ENCODE measurements at places on chromosomes 7 and 10. TPM values are rescaled to one million over a fixed set of nuclear protein-coding genes. Genes with fewer than 3 reads are reported as not detected.

GRCh38 chr7:95910341-95910740 is 138.0 kb downstream of the DYNC1I1 start:
- DNase-seq: no peak

The COL26A1 gene
- total RNA-seq: under 0.01 TPM

The MMP21 gene
- total RNA-seq: not detected

GRCh38 chr7:131524115-131524514 is 32.3 kb downstream of the PODXL start:
- DNase-seq: no peak

GRCh38 chr10:132592790-132593383 is 55.3 kb downstream of the INPP5A start:
- no peak for DNase-seq

GRCh38 chr7:50369143-50370026 is 64.9 kb downstream of the IKZF1 start:
- DNase-seq: peak; percentile 90

The ANKRD7 gene
- 0.27 TPM for total RNA-seq

GRCh38 chr10:124280916-124281315 is 137.8 kb downstream of the OAT start:
- DNase-seq: no peak

The GBX1 gene
- total RNA-seq: not detected

GRCh38 chr7:111126987-111127386 is 36.1 kb downstream of the LRRN3 start:
- DNase-seq: no peak

DNA sequence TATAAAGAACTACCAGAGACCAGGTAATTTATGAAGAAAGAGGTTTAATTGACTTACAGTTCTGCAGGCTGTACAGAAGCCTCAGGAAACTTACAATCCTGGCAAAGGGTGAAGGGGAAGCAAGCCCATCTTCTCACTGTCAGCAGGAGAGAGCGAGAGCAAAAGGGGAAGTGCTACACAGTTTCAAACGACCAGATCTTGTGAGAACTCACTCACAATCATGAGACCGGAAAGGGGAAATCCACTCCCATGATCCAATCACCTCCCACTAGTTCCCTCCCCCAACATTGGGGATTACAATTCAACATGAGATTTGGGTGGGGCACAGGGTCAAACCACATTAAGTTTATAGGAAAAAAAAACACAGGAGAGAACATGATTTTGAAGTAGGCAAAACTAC is 222.1 kb upstream of the SHH start:
- DNase-seq: no peak

DNA sequence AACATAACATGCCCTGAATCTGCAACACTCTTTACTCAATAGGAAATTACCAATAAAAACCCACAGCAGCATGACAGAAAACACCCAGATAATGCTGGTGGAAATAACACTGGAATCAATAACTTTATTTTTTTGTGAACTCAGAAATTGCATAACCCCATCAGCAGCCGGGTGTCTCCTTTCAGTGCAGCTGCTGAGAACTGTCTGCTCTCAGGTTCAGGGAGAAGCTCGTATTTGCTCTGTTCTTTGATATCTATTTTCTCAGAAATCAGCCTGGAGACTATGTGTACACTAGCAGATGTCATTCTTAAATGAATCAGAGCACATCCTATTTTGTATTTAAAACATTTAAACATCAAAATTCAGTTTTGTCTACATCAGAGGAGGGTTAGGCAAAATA is 506.0 kb downstream of the POM121L12 start:
- DNase-seq: no peak

GRCh38 chr7:604884-605531 is 85.4 kb upstream of the PDGFA start:
- DNase-seq: no peak

- DNase-seq: no peak
Observed at GRCh38 chr7:2540133-2540532, 15.2 kb downstream of the BRAT1 start.

The SLC26A5 gene
- not detected for total RNA-seq

The SDK1 gene
- 0.81 TPM for total RNA-seq

- DNase-seq: no peak
Observed at GRCh38 chr10:104122225-104123107, 495 bp downstream of the SFR1 start.

The AVL9 gene
- total RNA-seq: 21.5 TPM

The CNNM1 gene
- 1.9 TPM for total RNA-seq

- no peak for DNase-seq
Observed at GRCh38 chr7:100342765-100343164, 15.2 kb upstream of the PILRB start.

The CTNNA3 gene
- under 0.01 TPM for total RNA-seq

DNA sequence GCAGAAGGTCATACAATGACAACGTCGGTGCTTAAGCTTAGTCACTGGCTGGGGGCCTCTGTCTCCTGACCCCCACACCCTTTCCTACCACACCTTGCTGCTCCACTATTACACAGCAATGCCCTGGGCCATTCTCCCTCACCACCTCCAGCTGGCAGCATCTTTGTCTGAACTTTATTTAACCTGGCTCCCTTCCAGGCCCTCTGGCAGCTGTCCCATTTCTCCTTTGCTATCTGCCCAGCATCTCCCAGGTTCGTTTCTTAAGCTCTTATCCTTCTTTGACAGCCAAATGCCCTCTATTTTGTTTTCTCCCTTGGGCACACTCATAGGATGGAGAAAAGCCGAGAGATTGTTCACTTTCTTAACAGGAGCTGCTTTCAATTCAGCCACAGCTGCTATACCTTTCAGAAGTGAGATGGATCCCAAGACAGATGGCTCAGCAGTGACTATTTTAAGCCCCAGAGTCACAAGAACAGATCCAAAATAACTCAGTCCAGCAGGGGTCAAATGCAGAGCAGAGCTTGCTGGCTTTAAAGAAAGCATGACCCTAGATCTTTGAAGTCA is 1277.1 kb upstream of the AUTS2 start:
- DNase-seq: no peak

DNA sequence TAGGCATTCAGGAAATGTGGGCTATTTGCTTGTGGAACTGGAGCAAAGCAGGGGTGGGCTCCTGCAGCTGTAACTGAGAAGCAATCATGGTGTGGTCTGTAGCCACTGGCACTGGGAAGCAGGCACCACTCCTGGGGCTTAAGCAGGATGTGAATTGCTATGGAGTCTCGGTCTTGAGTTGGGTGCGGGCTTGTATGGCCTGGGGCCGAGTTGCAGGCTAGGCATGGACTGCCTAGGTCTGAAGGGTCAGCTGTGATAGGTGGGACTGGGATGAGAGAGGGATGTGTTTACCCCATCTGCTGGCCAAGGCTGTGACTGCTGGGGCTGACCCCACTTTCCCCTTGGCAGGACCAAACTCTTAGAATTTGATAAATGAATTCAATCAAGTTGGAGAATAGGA is 43.0 kb downstream of the ADCY1 start:
- DNase-seq: no peak

- DNase-seq: no peak
Observed at GRCh38 chr7:37359662-37360444, 88.8 kb downstream of the ELMO1 start.

- DNase-seq: no peak
Observed at GRCh38 chr10:72242675-72243074, 26.6 kb upstream of the ASCC1 start.

- no peak for DNase-seq
Observed at GRCh38 chr10:84258034-84258695, 13.3 kb downstream of the RGR start.

The GPR26 gene
- total RNA-seq: under 0.01 TPM

DNA sequence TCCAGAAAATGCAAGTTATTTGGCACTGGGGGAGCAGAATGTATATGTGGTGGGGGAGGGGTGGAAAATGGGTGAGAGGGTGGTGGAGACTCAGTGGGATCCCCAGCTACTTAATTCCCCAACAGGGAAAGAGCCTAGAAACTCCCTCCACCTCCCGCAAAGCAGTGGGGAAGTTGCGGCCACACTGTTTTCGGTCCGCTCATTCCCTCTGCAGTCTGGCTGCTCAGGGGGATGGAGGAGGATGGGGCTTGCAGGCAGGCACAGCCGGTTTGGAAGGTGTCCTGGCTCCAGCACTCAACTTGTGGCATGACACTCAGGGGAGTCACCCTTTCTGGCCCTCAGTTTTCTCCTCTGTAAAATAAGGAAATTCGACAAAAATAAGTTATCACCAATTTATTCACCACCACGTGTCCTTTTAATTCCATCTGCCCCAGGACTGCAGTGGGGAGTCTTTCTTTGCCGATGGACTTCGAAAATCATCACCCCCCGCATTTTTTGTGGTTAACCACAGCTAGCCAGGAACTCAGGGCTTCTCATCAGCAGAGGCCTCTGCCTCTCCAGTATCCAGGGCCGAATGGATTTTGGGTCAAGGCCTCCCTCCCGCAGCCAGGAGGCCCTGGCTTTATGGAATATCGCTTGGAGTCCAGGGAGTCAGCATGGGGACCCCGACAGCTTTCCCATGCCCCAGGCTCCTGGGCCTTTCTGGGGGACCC is 1.6 kb upstream of the HTRA1 start:
- no peak for DNase-seq

GRCh38 chr10:77801474-77802161 is 124.9 kb downstream of the DLG5 start:
- no peak for DNase-seq

The EGR2 gene
- total RNA-seq: 1.1 TPM

DNA sequence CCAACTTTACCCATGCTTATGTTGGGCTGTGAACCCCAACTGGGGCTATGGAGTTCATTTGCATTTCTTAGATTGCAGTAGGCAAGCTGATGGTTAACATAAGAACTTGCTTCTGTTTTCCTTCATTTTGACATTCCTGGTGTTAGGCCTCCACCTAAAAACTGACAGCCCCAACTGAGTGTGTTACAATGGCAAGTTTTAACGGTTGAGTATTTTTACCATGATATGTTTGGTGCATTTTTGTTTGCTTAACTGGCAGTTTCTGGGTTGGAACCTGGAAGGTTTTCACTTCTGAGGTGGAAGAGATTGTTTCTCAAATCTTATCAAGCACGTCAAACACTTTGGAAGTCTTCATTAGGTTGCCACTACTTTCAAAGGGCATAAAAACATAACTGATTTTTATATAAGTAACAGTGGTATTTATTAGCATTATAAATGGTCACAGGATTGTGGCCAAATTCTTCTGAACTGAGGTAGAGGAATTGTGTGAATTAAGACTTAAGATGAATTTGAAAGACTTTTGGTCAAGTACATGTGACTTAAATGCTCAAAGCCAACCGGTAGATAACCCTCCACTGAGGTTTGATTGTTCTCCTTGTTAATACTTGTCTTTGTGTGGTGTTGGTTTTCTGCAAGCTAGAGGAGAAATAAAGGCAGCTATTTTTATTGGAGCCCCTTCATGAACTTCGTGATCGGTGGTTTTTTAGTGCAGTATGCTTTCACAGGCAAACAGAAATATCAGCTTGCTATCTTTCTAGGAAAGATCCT is 2.8 kb downstream of the BMI1 start:
- no peak for DNase-seq

DNA sequence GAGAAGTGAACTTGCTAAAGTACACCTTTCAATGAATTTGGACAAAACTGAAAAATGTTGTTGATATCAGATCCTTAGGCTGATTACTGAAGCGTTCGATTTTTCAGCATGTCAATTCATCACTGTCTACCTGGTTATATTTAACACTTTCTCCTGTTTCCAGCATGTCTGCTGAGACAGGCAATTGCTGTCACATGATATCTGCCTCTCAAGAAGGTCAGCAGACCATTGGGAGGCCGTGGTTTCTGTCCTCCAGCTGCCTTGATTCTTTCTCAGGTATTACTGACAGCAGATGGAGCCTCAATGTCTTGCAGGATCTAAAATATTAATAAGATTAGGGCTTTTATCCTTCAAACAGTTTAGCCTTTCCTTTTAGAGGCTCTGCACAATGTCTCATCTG is 127.5 kb downstream of the SNX10 start:
- no peak for DNase-seq

DNA sequence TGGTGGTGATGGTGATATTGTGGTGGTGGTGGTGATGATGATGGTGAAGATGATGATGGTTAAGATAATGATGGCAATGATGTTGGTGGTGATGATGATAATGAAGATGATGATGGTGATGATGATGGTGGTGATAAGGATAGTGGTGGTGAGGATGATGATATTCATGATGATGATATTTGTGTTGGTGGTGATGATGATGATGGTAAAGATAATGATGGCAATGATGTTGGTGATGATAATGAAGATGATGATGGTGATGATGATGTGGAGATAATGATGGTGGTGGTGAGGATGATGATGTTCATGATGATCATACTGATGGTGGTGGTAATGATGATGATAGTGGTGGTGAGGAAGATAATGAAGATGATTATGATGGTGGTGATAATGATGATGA is 30.7 kb upstream of the SDK1 start:
- DNase-seq: no peak

- DNase-seq: no peak
Observed at GRCh38 chr10:124198871-124199270, 105.5 kb upstream of the CHST15 start.

DNA sequence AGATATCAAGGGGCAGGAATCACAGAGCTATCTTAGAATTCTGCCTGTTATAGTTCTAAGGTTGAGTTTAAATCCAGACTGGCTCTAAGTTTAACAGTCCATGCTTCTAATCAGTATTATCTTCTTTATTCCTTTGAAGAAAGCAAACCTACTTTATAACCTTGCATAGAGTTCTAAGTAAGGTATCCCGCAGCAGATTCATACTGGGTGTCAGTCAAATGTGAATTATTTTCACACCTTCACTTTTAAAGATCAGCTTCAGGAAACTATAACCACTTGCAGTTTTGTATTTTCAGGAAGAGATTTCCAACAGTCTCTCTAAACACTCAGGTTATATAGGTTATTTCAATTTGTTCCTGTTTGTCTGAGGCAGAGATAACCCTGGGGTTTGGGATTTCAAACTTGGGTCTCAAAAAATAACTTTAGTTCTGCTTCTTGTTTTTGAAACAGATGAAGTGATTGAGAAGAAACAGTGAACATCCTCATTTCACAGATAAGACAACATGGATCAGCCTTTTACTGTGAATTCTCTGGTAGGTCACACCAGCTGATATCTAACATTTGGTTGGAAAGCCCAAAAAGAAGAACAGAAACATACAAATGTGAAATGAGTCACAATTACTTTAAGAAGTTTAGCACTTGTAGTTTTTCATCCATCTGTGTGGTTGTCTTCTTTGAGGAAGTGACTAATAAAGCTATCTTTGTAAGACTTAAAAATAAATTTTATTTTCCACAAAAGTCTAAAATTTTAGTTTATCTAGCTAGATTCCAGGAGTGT is 21.4 kb downstream of the STAMBPL1 start:
- DNase-seq: peak; percentile 43

The HKDC1 gene
- not detected for total RNA-seq

DNA sequence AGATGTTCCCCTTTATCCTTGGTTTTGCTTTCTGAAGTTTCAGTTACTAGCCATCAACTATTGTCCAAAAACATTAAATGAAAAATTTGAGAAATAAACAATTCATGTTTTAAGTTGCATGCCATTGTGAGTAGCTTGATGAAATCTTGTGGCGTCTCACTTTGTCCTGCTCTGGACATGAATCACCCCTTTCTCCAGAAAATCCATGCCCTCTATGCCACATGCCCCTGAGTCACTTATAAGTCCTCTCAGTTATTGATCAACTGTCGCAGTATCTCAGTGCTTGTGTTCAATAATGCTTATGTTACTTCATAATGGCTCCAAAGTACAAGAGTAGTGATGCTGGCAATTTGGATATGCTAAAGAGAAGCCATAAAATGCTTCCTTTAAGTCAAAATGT is 208.0 kb upstream of the FERD3L start:
- DNase-seq: no peak

- DNase-seq: no peak
Observed at GRCh38 chr10:120732643-120733313, 118.4 kb upstream of the WDR11 start.
